ENCODE measurements at places on chromosomes 7 and 10.

DNA sequence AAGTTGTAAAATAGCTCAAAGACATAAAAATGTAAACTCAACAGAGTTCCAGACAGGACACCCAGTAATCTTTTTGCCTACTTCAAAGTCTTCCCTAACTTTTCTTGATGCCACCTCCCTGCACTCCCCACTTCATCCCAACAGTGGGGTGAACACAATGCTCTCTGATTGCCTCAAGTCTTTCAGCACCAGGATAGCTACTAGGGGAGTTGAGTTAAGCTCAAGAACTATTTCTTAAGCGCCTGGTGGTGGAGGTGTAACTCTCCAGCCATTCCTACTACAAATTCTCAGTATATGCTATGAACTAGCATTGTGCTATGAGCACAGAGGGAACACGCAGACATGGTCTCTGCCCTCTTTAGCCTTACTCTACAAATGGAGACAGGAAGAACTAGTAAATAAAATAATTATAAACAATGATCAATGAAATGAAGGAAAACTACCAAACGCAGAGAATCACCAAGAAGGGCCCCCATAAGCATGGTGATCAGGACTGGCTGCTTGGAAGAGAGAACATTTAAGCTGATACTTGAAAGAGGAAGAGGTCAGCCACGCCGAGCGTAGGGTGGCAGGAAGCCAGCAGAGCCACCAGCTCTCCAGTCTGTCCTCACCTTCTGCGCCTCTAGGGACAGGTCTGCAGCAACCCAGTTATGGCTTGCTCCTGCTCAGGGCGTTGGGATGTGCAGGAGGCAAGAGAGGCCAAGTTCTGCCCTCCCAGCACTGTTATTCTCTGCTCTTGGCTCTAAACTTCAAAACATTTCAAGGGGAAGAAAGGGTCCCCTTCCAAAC is 16.7 kb upstream of the FRA10AC1 start:
- ATAC-seq: peak; percentile 71

- ATAC-seq: no peak
Observed at GRCh38 chr7:70679661-70680060, 452.3 kb upstream of the GALNT17 start.

- ATAC-seq: no peak
Observed at GRCh38 chr10:60024506-60024905, 118.2 kb upstream of the CCDC6 start.

- ATAC-seq: no peak
Observed at GRCh38 chr10:1613511-1613910, 123.8 kb downstream of the ADARB2 start.

GRCh38 chr10:42960491-42960990 is 116.3 kb upstream of the RET start:
- ATAC-seq: no peak

DNA sequence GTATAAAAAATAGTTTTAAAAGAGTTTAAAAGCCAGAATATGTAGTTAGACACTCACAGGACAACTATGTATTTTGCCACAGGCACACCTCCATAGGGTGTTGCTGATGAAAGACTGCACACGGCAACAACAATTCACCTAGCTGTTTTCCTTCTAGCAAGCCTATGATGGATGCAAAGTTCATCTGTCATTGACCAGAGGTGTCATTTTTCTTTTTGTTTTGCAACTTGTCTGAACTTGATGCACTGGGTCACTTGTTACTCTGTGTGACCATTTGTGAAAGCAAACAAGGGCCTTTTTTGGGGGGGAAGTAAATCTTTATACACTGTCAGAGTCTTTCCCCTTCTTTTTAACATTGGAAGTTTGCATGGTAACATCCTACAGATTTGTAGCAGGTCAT is 258.0 kb upstream of the SEMA3A start:
- ATAC-seq: no peak

DNA sequence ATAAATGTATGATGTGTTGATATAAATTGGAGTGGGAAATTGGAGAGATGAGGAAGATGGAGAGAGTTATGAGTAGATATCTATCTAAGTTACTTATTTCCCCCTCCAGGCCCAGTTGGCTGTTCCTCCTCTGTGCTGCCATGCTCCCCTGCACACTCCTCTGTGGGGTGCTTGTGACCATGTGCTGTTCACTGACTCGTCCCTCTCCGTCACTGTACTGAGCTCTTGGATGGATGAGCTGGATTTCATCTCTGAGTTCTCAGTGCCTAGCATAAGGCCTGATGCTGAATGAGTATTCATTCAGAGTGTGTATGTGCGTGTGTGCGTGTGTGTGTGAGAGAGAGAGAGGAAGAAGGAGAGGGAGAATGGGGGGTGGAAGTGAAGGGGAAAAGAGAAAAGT is 14.5 kb downstream of the OR9A2 start:
- no peak for ATAC-seq

DNA sequence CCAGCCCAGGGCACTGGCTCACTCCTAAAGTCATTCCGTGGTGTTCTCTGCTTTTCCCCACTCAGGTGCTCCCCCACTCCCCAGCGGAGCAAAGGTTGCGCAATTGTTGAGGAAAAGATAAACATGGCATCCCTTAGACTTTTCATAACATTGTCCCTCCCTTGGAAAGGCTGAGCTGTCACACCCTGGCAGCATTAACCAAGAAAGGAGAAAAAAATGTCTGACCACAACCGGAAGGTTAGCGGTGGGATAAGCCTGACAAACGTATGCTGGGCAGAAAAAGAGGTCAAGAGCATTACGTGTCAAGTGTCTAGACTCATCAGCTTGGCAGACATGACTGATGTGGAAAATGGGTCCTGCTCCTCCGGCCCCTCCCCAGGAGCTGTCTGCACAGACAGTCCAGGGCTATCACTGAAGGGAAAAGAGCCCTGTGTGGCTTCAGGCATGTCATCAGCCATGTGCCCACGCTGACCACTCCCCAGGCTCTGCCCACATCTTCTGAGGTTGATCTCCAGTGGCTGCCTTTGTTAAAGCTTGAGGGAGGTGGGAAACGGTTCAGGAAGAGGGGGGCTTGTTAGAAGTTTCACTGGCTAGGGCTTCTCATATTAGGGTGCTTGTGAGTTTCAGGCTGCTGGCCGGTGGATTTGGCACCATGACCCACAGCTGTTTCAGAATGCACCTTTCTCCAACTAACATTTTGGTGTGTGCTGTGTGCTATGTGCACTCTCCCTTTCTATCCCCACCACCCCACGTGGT is 30.1 kb downstream of the BTBD16 start:
- peak; percentile 20 for ATAC-seq

DNA sequence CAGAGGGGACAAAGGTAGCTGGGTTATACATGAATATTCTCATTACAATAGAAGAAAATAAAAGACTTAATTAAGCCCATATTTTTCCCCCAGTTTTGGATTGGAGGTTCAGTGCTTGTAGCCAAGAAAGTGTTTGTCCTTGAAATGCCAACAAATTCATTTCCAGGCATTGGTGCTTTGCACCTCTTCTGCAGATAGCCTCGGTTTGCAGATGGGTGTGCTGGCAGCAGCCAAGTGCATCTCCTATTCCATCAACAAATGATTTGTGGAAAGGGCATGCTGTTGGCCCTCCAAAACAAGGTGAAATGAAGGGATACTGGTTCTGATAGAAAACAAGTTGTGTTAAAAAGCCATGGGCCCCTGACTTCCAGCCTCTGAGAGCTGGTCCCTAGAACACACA is 187.3 kb downstream of the DPY19L1 start:
- no peak for ATAC-seq

GRCh38 chr10:60992636-60993035 is 48.7 kb upstream of the RHOBTB1 start:
- no peak for ATAC-seq

All from stimulated activated memory B cell treated with anti-CD40 and anti-IgM and Interleukin-4, amounts not matched to agents 10 μg/mL and 1 μg/mL and 100 μg/mL, for 72 hours (primary cell).